AG09309 (cell line): ENCODE measurements at places on chromosomes 7 and 10.

DNA sequence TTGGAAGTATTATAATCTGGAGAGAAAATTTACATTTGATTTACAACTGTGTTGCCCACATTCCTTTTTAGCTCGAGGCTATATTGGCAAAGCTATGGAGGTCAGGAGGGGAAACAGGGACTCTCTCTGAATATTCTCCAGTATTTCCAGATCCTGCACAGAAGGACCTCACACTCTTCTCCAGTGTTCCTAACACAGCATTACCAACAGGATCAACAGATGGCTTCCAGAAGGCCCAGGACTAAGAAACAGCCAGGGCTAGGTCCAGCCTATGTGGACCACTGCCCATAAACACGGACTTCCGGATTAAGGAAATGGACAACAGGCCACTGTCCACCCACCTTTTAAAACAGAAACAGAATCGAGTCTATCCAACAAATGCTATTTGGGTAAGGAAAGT, 65.3 kb downstream of the CHCHD3 start:
- no peak for DNase-seq

- no peak for DNase-seq
These were observed 23.7 kb downstream of the CREM start for GRCh38 chr10:35150308-35150707.

DNA sequence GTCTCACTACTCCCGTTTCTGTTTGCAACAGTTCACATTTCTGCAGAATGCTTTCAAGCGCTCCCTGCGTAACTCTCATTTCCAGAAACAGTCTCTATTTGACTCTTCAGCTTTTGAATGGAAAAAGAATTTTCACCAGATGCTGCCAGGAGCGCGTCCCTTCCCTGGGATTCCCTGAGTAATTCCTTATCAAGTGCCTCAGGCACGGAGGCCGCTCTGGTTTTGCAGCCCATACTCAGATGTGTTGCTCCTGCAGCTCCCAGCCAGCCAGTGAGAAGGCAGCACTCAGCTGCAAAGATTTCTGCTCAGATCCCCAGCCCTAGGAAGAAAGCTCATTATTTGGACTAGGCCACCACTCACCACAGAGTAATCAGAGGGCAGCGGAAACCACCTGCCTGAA, 161.1 kb upstream of the CHST15 start:
- DNase-seq = no peak

- peak; percentile 52 for DNase-seq
These were observed 6.6 kb downstream of the CUBN start for GRCh38 chr10:17122726-17123661.

- no peak for DNase-seq
These were observed 71.5 kb downstream of the MAPK8 start for GRCh38 chr10:48377751-48378530.

GRCh38 chr7:140008755-140009610, 53.8 kb downstream of the PARP12 start:
- no peak for DNase-seq

DNA sequence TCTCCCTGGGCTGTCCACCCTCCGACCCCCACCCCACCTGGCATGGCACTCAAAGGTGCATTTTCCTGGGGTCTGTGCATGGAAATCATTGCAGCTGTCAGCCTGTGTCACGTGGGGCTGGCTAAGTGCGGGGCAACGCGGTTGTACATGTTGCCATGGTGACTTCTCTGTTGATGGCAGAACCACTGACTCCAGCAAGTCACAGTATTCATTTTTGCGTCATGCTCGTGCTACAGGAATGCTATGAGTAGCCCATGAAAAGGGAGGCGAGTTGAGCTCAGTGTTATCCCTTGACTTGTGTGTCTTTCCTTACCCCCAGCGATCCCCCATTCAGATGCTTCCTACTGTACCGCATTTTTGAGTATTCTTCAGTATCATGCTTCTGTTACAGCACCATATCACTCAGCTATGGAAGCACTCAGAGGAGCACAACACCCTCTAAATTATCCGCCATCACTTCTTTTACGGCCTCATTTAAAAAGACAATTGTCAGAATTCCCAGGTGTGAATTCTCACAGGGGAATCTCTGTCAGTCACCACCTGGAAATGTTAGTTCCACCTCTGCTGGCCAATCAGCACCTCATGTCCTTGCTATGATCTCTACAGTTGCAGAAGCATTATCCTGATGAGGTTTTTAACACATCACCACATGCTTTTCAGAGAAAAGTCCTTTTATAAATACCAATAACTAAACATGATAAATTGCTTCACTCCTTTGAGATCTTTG, 194.4 kb upstream of the C7orf33 start:
- DNase-seq = no peak

DNA sequence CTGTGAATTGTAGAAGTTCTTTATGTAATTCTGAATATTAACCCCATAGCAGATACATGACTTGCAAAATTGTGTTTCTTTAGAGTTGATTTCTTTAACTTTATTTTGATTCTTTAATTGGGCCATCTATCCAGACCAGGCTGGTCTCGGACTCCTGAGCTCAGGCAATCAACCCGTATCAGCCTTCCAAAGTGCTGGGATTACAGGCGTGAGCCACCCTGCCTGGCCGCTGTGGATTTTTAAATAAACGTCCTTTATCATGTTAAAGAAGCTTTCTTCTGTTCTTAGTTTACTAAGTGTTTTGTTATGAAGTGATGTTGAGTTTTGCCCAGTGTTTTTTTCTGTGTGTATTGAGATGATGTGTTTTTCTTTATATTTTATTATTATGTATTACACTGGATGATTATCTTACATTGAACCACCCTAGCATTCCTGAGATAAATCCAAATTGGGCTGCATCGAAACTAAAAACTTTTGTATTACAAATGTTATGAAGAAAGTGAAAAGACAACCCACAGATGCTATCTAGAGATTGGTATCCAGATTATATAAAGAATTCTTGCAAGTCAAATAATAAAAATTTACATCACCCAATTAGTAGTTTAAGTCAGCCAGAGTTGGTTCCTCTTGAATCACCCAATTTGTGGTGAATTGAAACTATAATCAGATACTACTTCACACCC, 118.1 kb downstream of the TPST1 start:
- DNase-seq = no peak

GRCh38 chr10:93548376-93549071, 17.9 kb upstream of the FFAR4 start:
- DNase-seq = no peak

- DNase-seq = no peak
These were observed 82.7 kb upstream of the WIPF3 start for GRCh38 chr7:29723599-29723998.

DNA sequence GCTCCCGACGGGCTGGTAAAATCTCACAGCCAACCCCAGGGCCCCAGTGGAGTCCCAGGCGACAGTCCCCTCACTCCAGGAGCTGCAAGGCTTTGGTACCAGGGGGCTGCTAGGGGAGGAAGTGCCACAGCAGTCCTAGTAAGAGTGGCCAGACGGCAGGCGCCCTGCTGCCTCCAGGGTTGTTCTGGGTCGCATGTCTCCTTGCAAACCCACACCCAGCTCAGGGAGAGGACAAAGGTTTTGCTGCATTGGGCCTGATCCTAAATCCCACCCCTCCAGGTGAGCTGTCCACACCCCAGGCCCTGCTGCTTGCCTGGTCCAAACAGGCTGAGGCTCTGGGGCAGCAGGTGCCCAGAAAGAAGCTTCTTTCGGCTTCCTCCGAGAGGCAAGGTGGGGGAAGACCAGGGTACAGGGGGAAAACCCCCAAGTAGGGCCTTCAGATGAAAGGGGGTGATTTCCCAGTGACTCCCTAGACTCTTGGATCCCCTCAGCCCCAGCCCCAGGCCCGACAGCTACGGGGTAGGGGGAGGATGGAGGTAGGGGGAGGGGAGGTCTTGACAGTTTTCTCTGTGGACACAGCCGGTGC, 4.2 kb upstream of the KCP start:
- no peak for DNase-seq

DNA sequence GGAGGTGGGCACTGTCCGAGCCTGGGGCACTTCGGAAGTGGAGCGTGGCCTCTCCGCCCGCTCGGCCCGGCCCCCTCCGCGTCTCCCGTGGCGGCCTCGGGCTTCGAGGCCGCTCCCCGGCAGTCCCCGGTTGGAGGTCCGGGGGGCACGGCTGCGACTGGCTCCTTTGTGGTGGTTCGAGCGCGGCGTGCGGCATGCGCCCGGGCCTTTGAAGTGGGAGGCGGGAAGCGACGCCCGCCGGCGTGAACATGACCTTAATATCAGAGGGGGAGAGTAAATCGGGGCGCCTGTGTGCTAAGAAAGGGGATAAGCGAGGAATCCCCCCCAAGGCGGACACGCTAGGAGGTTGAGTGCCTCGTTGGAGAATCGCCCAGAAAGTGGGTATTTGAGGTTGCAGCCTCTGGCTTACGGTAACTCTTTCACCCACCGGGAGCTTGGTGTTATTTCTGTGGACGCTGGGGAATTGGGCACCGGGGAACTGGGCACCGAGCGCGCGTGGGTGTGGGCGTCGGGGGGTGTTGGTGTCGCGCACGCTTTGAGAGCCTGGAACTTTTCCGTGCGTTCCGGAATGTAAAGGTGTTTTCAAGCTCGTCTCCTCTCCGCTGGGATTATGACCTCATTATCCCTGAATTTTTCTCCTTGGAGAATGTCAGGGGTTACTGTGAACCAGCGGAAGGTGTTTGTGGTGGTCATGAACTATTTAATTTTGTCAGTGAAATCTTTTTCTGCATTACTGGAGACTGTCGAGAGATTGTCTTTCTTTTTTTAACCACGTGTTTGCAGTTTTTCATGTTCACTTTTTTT, 660 bp downstream of the SUV39H2 start:
- no peak for DNase-seq

GRCh38 chr10:7626283-7626682, 40.5 kb downstream of the ITIH5 start:
- DNase-seq = no peak

GRCh38 chr7:69359003-69359700, 239.1 kb upstream of the AUTS2 start:
- no peak for DNase-seq

GRCh38 chr10:116849248-116850057, at the start of gene ENO4:
Gene ENO4, plus strand, starts transcription at chr10:116849499. Its CDS starts 68 bp downstream, at chr10:116849567.
- DNase-seq = peak; percentile 23

DNA sequence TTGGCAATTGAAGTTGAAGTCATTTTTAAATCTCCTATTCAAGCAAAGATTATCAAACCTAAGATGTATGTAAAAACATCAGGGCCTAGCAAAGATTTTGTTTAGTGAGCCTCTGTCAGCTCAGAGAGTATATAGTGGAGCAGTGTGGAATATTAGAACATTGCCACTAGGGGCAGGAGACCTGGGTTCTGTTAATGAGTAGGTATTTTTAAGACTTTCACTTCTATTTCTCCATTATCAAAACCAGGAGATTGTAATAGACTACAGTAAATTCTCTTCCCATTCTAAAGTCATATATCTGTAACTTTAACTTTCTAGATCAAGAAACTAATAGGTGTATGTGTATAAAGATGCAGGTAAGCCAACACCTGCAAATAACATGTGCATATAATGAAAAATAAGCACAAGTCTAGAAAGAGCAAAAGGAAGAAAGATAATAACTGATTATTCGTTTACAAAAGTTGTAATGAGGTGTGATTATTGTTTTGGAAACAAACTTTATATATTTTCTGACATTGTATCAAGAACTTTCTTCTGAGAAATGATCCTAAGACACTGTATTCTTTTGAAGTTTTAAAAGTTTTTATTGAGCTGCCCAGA, 64.4 kb downstream of the KCND2 start:
- no peak for DNase-seq

- no peak for DNase-seq
These were observed 21.8 kb downstream of the SEMA3C start for GRCh38 chr7:80896906-80897598.

DNA sequence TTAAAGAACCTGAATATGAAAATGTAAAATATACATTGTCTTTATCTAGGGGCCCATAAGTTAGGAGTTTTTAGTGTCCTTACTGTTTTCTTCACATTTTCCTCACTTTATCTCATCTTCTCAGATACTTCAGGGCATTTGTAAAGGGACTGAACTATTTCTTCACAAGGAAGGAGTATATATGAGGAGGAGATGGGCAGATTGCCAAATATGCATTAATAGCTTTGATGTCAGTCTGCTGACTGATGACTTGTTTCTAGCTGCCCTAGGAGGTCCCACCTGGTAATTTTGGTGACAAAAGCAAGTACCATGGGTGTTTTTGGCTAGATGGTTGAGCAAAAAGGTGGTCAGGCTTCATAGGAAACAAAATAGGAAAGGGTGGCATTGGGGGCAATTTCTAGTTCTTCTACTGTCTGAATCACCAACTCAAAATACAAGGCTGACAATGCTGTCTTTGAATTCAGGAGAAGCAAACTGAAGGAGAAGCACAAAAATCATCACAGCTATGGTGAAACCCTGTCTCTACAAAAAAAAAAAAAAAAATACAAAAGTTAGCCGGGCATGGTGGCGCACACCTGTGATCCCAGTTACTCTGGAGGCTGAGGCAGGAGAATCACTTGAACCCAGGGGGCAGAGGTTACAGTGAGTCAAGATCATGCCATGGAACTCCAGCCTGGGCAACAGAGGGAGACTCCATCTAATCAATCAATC, 10.4 kb upstream of the STRIP2 start:
- no peak for DNase-seq

DNA sequence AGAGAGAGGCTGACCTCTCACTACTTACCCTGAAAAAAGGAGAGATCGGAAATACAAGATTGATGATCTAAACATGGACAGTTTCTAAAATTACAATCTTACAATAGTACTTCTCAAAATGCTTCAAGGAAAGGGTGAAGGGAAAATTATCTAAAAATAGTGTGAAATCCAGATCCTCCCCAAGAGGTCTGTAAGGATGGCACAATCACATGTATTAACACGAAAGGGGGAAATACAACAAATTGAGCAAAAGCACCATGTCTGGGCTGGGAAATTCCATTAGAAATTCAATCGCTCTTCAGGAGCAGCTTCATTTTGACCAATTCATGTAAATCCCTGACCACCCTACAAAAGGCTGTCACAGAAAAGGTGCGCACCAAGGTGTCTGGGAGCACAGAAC, 67.0 kb downstream of the PKD1L1 start:
- no peak for DNase-seq

DNA sequence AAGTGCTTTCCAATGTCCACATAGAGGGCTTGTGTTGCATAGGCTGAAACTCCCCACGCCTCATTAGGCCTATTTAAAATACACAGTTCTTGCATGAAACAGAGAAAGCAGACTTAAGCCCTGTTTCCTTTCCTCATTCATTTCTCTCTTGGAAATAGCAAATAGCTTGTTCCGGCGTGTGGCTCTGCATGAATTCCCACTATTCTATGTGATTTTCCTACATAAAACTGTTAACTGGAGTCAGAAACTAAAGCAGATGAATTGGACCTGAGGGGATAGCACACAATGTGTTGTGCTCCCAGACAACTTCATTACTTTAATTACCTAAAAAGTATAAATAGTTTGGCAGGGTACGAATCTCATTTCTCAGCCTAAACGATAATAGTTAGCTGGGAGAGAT, 981.5 kb downstream of the SORCS1 start:
- no peak for DNase-seq

- DNase-seq = no peak
These were observed 42.7 kb downstream of the LIMK1 start for GRCh38 chr7:74126220-74126880.

DNA sequence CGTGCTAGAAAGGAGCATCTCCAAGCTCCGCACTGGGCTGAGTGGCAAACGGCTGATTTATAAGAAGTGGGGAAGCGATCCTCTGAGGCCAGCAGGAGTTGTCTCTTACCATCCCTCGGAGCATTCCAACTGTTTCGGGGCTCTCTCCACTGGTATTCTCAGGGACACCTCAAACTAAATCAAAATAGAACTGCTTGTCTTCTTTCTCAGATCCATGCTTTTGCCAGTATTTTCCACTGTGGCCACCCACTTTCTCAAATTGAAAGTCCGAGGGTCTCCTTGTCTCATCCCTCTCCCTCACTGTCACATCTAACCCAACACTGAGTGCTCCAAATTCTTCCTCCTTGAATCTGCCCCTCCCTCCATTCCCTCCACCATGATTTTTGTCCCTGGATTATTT, 83.2 kb upstream of the LEP start:
- DNase-seq = no peak

- peak; percentile 11 for DNase-seq
These were observed 138.0 kb upstream of the MTPN start for GRCh38 chr7:136114966-136115762.
